Hematopoietic multipotent progenitor cell treated with erythropoietin and hydrocortisone succinate and interleukin-3 and kit ligand, for 8 days (in vitro differentiated cells): ENCODE measurements at places on chromosomes 6 and 20.

GRCh38 chr6:89596056-89596455 is 42.5 kb downstream of the LYRM2 start:
- no peak for DNase-seq

- no peak for DNase-seq
Measured at GRCh38 chr6:9138936-9139335, 703.6 kb upstream of the SLC35B3 start.

GRCh38 chr6:38391206-38391605 is 248.5 kb downstream of the BTBD9 start:
- no peak for DNase-seq

DNA sequence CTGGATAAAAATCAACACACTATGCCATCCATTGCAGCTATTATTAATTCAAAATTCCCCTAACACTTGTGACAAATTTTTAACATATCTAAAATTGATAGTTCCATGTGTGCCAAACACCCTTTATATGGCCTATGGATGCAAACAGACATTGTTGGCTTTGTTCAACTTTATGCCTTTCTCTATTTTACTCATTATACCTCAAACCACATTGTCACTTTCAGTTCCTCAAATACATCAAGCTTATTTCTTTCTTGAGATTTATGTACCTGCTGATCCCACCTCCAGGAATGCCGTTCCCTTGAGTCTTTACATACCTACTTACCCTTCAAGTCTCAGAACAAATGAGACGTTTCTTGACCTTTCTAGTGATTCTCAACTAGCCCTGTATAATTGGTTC is 193.5 kb upstream of the PLN start:
- DNase-seq, result no peak

GRCh38 chr20:60491051-60491581 is 532.9 kb downstream of the CDH26 start:
- DNase-seq, result no peak

- no peak for DNase-seq
Measured at GRCh38 chr6:118288355-118289124, 259.6 kb upstream of the PLN start.

DNA sequence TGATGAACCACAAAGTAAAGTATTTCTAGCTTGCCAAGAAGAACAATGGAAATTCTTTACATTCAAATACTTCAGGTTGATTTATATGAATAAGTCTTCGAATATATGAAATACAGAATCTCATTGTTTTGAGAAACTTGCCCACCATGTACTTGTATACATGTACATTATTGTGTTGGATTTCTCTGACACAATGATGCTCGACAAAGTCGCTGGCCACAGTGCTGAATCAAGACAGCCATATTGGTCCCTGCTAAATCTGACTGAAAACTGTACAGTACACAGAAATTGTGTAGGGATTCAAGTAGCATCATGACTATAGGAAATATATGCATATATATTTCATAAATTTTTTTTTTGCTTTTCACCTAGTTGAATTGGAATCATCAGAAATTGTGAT is 13.1 kb upstream of the LIN28B start:
- DNase-seq, result peak; percentile 16

DNA sequence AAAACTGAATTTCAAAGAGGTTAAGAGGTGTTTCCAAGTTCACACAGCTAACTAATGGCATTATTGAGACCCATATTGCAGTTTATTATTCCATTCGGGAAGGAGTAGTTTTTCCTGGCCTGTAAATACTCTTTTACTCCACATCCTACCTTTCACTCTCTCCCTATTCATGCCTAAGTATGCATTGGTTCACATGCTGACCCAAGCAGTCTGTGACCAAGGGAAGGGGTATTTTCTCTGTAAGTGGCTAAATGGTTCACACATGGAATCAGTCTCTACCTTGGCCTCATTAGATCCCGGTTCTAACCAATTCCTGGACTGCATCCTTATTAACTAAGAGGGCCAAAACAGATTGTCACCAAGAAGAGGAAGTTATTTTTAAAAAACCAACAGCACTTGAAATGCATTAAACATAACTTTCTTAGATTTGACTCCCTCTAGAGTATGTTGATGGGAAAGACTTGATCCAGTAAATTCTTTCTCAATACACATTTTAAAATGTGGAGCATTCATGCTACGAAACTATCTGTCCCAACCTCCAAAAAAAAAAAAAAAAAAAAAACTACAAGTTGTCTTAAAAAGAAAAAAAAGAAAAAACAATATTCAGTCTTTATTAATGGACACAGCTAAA is 17.8 kb upstream of the RSPO3 start:
- no peak for DNase-seq

DNA sequence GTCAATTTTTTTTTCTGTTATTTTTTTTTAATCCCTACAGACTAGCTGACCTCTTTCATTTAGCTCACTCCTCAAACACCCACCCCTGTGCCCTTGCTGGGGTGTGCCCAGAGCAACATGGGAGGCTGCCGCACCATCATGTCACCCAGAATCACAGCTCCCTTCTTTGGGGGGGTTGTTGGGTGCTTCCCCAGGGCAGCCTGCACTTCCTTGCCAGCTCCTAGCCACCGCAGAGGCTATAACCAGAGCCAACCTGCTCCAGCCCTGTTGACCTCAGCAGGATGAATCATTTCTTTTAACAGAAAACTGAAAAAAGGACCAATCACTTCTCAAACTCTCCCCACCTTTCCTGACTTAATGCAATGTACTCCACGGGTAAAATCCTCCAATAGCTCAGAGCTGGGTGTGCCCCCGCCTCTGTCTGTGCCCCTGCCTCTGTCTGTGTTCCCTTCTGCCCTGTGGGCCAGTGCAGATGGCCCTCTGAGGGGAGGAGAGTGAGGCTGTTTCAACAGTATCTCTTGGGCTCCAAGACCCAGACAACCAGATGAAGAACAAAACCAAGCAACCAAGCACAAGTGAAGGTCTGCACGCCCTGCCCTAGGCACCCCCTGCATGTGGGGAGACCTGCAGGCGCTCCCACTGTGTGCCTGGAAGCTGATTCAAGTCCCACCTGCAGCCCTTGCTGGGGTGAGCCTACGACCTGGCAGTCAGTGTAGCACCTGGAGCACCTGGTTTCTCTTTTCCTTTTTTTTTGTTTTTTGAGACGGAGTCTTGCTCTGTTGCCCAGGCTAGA is 67.7 kb downstream of the PYGB start:
- no peak for DNase-seq

DNA sequence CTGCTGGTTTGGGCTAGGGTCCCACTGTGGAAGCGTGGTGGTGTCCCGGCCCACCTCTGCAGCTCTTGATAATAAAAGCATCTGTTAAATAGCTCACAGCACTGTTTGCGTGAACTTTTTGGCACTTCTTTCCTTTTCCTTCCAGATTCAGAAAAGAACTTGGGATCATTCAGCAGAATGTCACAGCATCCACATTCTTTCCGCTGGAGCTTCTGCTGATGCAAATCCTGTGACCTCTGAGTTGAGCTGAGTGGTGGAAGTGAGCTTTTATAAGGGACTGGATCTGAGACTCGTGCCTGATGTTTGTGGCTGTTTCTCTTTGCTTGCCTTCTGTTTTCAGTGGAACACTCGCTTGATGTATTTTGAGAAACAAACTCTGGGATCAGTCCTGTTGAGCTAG is 3.9 kb downstream of the OSBPL2 start:
- no peak for DNase-seq

- no peak for DNase-seq
Measured at GRCh38 chr6:43944908-43945767, 175.1 kb downstream of the VEGFA start.

DNA sequence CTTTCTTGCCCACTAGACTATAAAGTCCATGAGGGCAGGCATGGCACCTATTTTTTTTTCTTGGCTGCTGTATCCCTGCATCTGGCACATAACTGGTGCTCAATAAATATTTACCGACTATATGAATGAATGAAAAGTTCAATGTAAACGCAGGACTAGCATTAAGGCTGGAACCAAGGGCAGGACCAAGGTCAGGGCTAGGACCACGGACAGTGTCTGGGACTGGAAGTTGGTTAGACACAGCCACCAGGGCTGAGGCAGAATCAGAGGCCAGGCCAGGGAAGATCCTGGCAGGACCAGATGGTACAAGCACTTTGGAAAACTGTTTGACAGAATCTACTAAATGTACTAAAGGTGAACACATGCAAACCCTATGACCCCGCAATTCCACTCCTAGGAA is 3.7 kb downstream of the TNXB start:
- peak; percentile 39 for DNase-seq

- DNase-seq, result no peak
Measured at GRCh38 chr20:48571949-48572847, 255.6 kb downstream of the PREX1 start.

DNA sequence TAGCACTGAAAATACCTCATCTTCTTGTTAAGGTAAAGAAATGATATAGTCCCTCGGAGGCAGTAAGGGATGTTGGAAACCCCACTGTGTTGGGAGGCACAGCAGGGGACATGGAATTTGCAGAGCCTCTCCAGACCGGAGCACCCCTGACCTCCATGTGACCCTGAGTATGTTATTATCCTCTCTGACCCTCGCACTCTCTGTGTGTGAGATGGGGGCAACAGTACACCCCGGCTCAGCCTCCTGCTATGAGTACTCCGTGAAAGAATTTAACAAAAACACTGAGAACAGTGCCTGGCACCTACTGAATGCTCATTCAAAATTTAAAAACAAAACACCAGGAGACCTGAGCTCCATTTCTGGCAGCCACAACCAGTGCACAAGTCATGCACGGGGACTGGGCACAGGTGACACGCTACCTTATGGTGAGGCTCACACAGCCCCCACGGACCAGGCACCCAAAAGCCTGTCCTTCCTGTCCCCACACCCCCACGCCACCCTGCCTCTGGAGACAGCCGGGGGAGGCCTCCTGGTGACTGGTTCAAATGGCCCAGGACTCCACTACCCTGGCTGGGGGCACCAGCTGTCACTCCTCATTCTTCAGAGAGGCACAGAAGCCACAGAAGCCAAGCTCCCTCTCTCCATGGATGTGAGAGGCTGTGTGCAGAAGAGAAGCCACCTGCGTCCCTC is 6.1 kb downstream of the NINL start:
- DNase-seq, result no peak

- DNase-seq, result no peak
Measured at GRCh38 chr6:144957236-144957937, 672.3 kb downstream of the UTRN start.

GRCh38 chr6:2232445-2232844 is 13.0 kb downstream of the GMDS start:
- DNase-seq, result no peak

DNA sequence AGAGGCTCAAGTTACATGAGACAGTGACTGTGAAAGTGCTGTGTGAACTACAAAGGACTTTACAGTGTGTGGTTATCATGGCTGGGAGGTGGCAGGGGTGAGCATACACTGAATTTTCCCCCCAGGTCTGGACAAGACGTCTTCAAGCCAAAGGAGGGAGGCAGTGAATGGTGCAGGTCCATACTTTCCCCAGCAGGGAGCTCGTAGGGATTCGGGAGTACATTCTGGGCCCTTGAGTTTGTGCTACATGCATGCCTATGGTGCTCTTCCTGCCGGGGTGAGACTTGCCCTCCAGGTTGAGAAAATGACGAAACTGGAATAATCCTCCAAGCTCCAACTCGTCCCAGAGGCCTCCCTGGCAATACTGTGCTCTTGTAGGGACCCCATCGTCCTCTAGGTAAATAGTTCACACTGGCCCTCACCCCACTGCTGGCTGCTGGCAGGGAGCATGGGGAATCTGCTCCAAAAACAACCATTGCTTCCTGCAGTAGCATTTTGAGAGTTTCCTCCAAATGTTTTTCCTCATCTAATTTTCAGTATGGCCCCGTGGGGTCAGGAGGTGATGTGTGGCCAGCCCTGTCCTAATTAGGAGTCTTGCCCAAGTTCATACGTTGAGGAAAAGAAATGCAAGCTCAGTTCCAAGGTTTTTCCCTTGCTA is 57.6 kb downstream of the ZNF831 start:
- no peak for DNase-seq

GRCh38 chr20:36786663-36787062 is 13.1 kb upstream of the DSN1 start:
- DNase-seq, result no peak

DNA sequence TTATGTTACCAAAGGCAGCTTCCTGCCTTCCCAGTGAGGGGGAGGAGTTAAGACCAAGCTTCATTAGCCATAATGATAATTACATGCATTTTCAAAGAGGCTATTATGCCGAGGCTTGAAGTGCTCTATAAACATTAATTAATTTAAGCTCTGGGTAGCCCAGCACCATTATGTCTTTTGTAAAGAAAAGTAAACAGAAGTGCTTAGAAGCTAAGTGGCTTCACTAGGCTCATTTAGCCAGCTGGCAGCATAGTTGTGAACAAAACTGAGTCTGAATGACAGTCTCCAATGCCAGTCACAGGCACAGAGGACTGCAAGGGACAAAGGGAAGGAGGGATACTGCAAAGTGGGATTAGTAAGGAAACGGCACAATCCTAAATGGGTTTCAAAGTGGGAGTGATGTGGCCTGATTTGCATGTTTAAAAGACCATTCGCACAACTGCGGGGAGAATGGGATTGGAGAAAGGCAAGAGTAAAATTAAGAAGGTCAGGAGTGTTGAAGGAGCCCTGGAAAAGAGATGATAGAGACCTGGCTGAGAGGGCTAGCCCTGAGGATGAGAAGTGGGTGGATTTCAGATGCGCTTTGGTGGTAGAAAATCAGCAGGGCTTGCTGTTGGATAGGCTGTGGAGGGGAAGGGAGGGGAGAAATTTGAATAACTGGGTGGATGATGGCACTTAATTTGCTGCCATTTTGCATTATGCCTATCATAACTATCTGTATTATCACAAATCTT is 20.1 kb upstream of the ISM1 start:
- no peak for DNase-seq

- DNase-seq, result no peak
Measured at GRCh38 chr6:113782636-113783035, 74.5 kb upstream of the MARCKS start.

DNA sequence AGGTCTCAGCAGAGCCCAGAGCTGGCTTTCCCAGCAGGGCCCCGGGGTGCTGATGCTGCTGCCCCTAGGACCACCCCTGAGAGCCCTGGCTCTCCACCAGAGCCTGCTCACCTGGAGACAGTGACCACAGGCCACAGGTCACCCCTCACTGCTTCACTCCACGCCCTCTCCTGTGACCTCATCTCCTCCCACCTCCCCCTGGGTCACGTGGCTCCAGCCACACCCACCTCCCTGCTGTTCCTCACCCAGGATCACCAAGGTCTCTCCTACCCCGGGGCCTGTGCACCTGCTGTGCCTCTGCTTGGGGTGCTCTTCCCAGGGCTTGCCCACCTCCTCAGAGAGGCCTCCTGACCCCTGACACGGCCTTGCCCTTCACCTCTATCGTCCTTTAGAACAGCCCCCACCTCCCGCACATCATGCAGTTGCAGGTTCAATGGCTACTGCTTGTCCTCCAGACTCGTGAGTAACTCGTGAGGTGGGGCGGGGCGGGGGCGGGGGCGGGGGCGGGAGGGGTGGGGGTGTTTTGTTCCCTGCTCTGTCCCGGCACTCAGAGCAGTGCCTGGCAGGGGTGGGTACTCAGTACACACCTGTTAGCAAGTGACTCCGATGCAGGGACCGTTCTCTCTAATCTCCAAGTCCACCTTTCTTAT is 468.0 kb downstream of the PREX1 start:
- no peak for DNase-seq

- no peak for DNase-seq
Measured at GRCh38 chr6:123879749-123880148, 76.1 kb downstream of the NKAIN2 start.

- no peak for DNase-seq
Measured at GRCh38 chr6:130369831-130370230, 4.0 kb downstream of the TMEM200A start.

GRCh38 chr6:46998436-46999017 is 43.6 kb downstream of the ADGRF1 start:
- no peak for DNase-seq

GRCh38 chr20:35690265-35690664 is 8.9 kb downstream of the NFS1 start:
- no peak for DNase-seq
